ENCODE measurements at places on chromosomes 16 and 17. TPM values are rescaled to one million over a fixed set of nuclear protein-coding genes. Genes with fewer than 3 reads are reported as not detected.

The SEPTIN12 gene
- polyA plus RNA-seq: 0.57 TPM

DNA sequence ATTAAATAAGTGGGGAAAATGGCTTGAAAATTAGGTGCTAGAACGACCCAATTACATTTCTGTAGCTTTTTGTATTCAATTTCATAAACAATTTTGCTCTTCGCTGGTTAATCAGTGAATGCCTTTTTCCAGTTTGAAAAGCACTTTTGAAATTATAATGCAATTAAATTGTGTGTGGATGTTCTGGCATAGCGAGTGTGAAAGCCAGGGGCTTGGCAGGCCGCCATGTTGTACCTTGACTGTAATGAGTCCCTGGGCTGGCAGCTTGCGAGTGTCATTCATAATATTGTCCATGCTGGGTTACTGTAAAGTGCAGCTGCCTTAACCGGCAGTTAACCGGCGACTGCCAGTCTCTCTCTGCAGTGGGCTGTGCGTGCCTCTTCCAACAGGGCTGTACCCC lies 177.8 kb downstream of the CCDC182 start:
- no peak for DNase-seq

The KRT27 gene
- not detected for polyA plus RNA-seq

- DNase-seq: no peak
Measured at GRCh38 chr16:57462978-57463362, 491 bp downstream of the POLR2C start.

The TAT gene
- polyA plus RNA-seq: 0.17 TPM

The CENPX gene
- polyA plus RNA-seq: 34.4 TPM

DNA sequence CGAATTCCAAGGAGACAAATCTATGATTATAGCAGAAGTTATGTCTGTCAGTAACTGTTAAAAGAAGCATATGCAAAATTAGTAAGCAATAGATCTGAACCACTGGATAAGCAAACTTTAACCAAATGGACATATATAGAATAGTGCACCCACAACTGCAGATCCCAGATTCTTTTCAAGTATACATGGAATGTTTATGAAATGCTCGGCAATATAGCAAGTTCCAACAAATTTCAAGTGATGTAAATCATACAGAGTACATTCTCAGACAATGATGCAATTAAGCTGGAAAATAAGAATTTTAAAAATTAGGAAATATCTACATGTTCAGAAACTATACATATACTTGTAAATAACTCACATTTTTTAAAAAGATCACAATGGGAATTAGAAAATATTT lies 8.4 kb upstream of the HELZ start:
- no peak for DNase-seq

DNA sequence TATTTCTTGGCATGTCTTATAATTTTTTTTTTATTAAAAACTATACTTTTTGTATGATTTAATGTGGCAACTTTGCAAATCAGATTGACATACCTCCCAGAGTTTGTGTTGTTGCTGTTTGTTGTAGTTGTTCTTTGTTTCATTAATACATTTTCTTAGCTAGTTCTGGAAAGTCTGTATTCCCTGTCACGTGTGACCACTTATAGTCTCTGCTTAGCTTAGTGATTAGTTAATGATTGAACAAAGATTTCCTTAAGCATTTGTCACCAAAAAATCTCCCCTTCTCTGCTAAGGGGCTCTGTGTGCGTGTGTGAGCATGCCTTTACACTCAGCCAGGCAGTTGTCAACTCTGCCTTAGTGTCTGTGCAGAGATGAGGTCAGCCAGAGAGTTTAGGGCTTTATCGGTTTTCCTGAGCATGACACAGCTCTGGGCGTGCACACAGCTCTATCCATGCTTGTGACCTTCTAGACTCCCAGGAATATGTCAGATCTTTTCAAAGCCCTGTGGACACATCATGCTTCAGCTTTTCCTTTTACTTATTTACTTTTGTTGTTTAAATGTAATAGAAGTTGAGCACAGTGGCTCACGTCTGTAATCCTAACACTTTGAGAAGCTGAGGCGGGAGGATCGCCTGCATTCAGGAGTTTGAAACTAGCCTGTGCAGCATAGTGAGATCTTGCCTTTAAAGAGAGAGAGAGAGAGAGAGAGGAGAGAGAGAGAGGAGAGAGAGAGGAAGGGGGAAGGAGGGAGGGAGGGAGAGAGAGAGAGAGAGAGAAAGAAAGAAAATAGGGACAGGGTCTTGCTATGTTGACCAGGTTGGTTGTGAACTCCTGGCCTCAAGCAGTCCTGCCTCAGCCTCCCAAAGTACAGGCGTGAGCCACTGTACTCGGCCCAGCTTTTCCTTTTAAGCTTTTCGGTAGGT lies 21.9 kb downstream of the DNAI2 start:
- no peak for DNase-seq

- peak; percentile 82 for DNase-seq
Measured at GRCh38 chr16:84268291-84269040, 26.2 kb upstream of the WFDC1 start.

DNA sequence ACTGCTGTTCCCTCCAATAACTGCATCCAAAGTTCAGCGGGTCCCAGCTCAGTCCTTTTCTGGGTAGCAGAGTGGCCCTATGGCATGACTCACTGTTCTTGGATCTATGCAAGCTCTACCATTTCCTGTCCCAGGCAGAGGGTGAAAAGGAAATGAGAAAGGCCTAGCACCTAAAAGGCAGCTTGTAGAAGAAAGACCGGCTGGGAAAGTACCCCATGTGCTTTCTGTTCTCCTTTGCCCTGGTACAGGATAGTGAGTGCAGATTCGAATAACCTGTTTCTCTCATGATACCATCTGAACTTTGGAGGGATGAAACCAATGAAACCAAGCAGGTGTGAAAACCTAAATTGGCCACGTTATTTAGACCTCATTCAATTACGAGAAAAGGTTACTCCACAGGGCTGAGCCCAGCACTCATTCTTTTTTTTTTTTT lies 12.7 kb upstream of the HASPIN start:
- DNase-seq: no peak

GRCh38 chr17:44645341-44645740 lies 10.9 kb upstream of the MEIOC start:
- DNase-seq: no peak

The ASGR1 gene
- 6.1 TPM for polyA plus RNA-seq

DNA sequence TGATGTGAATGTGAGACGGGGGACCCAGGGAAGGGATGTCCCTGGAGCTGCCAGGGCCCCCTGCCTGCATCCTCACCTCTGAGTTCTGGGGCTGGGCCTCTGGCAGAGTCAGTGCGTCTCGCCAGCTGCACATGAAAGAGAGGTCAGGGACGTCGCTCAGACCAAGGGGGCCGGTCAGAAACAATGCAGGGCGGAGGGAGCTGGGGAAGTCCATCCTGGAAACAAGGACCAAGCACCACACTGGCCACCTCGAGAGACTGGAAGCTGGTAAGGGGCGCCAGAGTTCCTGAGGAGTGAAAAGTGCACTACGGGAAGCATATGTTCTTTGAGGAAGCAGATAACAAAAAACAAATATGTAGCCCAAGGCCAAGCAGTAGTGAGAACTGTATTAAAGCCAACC lies 2.1 kb downstream of the TAF1C start:
- DNase-seq: no peak

The CES5A gene
- polyA plus RNA-seq: not detected

- no peak for DNase-seq
Measured at GRCh38 chr17:2192367-2193057, 111.1 kb downstream of the SMG6 start.

DNA sequence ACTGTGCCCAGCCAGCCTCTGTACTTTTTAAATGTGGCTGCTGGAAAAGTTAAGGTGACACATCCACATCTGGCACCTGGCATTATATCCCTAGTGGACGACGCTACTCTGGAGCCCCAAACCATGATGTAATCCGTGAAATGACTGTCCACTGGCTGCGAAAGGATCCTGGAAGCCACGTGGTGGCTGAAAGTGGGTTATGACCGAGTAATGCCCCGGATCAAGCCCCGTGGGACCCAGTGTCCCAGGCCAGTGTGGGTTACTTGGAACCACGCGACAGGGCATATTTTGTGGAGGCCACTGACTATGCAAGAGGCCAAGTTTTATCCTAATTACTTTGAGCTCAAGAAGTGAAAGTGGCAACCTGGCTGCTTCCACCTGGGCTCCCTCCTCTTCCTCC lies 79.6 kb downstream of the PGS1 start:
- DNase-seq: no peak

- DNase-seq: no peak
Measured at GRCh38 chr16:20504418-20504817, 53.1 kb downstream of the ACSM2A start.

The TNK1 gene
- polyA plus RNA-seq: 5.5 TPM

DNA sequence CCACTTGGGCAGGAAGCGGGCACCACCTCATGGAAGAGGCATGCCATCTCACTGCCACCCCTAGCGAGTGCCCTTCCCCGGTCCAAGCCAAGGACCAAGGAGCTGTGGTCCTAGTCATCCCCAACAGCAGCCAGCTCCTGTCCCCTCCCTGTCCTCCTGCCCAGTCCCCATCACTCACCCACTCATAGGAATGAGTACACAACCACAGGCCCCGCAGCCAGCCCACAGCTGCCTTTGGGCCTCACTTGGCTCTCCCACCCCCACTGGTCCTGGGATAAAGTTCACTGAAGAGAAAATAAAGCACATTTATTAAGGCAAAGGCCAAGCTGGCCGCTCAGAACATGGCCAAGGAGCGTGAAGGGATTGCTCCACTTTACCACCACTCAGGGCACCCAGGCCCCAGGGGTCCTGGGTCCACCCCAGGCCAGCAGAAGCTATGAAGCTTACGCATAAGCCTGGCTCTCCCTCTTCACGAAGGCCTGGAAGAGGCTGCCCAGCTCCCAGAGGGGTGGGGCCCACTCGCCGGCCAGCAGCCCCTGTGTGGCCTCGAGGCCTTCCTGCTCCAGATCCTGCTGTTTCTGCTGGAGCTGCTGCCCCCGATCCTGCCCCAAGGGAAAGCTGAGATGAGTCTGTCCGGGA lies 3.6 kb downstream of the SCRN2 start:
- no peak for DNase-seq

DNA sequence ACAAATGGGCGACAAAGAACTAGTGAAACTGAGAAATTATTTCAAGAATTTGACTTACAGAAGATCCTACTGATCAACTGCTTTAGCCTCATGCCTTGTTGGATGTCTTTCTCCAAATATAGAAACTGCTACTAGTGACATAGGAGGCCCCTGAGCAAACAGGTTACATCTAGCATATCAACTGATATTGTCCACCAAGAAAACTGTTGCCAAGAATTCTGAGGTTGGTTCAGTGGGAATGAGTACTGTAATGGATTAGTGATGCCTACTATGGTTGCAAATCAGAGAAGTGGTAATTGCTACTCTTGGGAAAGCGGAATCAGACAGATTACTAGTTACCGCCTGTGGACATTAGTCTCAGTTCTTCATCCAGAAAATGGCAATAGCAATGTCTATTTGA lies 10.0 kb downstream of the CDC27 start:
- no peak for DNase-seq

DNA sequence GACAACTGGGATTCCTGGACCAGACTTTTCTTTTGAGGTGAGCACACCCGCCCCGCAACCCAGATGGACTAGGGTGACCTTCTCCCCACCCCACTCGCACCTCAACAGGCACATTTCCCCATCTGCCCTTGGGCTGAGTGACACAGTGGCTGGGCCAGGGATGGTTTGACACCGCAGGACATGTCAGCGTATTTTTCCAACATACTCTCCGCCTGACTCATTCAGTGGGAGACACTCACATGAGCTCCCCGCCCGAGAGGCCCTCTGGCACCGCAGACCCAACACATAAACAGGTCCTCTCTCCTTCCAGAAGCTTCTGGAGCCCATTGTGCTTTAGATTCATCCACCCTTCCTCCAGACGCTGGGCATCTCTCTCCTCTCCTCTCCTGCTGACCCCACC lies 69.4 kb downstream of the ZDHHC7 start:
- DNase-seq: no peak

The SRCIN1 gene
- polyA plus RNA-seq: 3.7 TPM
